ENCODE measurements at places on chromosomes 12 and 14.

DNA sequence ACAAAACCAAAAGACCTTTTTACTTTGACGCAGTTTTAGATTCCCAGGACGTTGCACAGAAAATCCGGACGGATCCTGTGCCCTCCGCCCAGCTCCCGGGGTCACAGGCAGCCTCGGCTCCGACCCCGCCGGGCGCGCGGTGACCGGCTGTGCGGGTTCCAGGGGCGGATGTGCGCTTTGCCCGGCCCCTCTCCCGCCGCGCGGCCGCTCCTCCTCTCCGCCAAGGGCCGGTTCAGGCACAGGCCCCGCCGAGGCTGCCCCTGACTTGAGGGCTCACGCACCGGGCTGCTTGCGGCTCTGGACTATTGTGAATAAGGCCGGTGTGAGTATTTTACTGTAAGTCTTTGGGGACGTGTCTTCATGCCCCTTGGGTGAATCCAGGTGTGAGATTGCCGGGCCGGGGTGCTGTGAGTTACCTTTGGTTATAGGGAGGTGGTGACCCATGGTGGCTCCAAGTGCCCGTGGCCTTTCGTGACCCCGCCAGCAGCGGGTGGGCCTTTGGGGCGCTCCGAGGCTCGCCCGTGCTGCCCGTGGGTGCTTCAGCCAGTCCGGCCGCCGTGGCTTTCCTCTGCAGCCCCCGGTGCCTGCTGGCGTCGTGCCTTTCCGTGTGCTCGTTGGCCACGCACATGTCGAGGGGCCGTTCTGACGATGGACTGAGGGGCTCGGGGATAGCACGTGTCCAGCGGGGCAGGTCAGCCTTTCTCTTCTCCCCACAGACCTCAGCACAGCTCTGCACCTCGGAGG, 45.9 kb downstream of the NOC4L start:
- DNase-seq, result no peak

- no peak for DNase-seq
Measured at GRCh38 chr12:63124778-63125177, 26.2 kb downstream of the AVPR1A start.

GRCh38 chr14:51981218-51981854, 8.0 kb upstream of the RTRAF start:
- DNase-seq, result no peak

GRCh38 chr12:24561882-24562770, 386.8 kb downstream of the BCAT1 start:
- peak; percentile 82 for DNase-seq

GRCh38 chr14:23665302-23666016, 29.3 kb downstream of the DHRS2 start:
- peak; percentile 48 for DNase-seq

DNA sequence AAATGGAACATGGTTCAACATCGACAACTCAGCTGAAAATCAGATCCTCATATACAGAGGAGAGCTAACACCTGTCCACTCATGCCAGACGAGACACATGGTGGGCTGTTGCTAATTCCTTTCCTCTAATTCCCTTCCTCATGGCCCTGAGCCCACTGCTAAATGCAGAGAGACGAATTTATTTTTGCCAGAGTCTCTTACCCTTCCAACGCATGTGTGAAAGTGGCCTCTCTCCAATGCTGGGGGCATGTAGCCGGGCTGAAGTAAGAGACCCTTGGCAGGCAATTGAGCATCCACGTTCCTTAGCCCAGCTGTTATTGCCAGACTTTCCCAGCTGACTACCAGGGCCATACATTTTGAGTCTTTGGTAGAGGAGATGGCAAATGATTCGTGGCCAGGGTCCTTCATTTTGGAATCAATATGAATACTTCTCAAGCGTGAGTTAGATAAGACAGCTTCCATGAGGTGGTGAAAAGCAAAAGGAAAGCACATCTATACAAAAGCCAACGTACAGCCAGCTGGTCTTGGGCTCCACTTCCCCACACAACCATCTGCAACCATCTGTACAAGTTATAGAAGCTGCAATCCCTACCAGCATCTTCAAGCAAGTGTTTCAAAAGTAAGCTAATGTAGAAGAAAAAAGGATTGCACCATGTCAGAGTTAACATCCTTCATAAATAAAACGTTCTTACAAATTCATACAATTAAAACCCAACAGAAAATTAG, 28.6 kb downstream of the CORO1C start:
- no peak for DNase-seq

GRCh38 chr12:7120166-7120565, 8.5 kb downstream of the RBP5 start:
- DNase-seq, result no peak
